ENCODE measurements at places on chromosomes 2 and 18.

DNA sequence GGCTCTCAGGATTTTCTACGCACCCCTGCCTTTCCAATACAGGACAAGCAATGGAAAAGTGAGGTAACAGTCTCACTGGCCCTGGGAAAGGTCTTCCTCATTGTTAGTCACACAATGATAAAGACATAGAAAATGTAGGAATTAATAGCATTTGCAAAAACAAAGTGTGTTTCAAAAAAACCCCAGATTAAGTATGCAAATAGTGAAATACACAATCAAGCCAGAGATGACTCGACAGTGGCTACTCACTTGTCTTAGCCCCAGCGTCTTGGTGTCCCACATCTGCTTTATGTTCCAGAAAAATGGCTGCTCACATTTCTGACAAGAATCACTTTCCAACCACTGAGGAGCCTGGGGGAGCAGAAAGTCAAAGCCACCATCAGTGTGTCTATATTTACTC lies 47.0 kb upstream of the AP1S3 start:
- DNase-seq: no peak

- peak; percentile 45 for DNase-seq
These were observed 251.3 kb downstream of the ANAPC1 start for GRCh38 chr2:111632661-111633060.

- no peak for DNase-seq
These were observed 139.9 kb downstream of the VWC2L start for GRCh38 chr2:214550786-214551185.

- no peak for DNase-seq
These were observed 12.5 kb upstream of the TUBA4A start for GRCh38 chr2:219266232-219266631.

GRCh38 chr2:68839260-68839833 lies 31.9 kb downstream of the BMP10 start:
- DNase-seq: peak; percentile 38

GRCh38 chr2:40628556-40628955 lies 176.7 kb upstream of the SLC8A1 start:
- no peak for DNase-seq

DNA sequence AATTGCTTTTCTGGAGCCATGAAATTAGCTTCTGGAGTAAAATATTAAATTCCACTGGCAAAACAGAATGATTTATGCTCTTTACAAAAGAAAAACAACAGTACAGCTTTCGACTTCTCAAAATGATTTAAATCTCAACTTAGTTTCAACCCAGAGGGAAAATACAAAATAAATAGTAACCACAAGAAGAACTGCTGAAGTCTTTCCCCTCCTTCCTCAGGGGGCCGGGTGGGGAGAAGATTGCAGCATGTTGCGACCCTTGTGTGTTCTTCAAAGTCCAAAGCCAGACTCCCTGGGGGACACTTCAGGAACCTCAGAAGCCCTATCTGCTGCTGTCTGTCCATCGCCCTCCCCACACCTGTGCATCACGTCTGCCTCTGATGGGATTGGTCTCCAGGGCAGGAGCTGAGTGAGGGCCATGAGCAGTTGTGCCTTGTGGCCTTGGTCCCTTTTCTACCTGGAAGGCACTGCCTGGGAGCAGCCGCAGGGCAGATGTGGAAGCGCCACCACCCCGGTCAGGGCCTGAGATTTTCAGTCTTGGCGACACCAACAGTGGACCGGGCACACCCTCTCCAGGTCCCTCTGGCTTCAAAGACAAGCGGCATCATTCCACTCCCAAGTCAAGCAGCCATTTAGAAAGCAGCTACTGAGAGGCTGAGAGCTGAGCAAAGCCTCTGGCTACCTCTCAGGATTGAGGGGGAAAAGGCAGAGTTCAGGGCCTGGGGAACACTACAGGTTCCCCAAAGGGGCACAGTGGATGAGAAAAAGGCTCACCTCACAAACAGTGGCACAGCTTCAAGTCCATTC lies 210.1 kb upstream of the RAB6C start:
- DNase-seq: no peak

DNA sequence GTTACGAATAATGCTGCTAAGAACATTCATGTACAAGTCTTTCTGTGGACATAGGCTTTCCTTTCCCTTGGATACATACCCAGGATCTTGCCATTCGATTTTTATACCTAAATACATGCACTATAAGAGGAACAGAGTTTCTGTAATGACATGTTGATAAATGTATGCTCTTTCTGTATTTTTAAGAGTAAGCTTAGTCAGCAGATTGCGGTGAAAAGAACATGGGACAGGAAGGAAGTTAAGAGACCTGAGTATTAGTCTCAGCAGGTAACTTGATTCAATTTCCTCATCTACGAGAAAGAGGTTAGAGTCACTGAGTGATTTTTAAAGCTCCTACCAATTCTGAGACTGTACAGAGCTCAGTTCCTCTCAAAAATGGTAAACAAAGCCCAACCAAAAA lies 2.6 kb upstream of the TLK1 start:
- no peak for DNase-seq

- DNase-seq: no peak
These were observed 81.0 kb downstream of the ZNF236 start for GRCh38 chr18:76903386-76903785.

DNA sequence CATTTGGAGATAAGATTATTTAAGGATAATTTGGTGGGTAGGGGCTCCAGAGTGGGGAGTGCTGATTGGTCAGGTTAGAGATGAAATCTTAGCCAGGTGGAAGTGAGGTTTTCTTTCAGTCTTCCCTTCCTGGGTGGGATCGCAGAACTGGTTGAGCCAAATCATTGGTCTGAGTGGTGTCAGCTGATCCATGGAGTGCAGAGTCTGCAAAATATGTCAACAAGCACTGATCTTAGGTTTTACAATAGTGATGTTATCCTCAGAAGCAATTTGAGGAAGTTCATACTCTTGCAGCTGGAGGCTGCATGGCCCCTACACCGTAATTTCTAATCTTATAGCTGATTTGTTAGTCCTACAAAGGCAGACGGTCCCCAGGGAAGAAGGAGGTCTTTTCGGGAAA lies 1483.4 kb upstream of the ZEB2 start:
- DNase-seq: no peak

DNA sequence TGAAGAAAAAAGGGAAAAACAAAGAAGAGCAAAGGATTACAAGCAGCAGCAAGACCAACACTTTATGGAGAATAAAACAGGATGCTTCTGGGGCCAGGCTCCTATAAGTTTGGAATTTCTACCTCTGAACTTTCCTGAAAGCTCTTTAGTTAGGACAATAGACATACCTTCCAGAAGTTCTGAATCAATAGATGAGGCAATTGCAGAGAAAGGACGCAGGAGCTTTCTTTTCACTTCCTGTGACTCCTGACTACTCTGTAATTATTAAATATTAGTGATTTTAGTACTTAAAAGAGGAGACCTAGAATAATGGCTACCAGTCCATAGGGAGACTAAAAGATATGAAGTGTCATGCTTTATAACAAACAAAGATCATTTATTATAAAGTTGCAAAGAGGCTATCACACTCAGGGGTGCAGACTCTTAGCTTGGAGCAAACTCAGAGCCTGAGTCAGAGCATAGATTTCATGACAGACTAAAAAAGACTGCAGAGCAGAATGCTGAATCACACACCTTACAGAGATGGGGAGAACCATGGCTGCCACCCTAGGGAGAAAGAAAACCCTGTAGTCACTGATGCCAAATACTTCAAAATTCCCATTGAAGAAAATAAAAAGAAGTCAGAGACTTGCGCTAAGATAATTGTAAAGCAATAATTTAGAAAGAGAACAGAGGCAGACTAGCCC lies 52.5 kb upstream of the FAM136A start:
- DNase-seq: no peak

DNA sequence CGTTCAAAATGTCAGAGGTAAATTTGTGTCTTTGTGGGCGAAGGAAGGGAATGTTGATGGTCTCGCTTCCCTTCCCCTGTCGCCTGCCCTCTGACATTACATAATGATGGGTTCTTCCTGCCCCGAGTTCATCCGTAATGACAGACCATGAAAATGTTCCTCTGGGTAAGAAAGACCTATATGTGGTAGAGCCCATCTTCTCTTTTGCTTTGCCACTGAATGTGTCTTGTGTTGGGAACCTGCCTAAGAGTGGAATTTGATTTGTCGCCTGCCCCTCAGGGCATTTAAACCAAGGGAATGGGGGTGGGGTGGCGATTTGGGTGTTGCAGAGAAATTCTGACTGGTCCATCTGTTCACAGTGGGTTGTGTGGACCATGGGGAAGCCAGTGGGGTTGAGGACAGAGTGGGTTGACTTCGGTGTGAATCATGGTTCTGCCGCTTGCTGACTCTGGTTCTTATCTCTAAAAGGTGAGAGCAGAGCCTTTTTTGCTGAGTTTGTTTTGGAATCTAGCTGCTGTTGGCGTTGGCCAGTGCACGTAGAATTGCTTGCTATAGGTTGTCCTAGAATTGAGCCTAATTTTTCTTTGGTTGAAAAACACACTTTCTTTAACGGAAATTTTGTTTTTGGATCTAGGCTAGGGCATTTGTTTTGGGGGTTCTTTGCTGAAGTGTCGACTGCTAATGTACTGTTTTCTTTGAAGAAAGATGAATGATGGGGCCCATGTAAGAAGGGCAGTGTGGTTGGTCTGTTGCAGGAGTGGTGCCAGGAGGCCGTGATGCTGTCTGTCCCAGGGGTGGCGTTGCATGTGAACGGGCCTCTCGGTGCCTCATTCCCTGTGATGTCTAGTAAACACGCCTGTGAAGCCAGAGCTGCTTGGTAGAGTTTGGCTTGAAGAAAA lies 1.3 kb downstream of the INPP4A start:
- peak; percentile 54 for DNase-seq

DNA sequence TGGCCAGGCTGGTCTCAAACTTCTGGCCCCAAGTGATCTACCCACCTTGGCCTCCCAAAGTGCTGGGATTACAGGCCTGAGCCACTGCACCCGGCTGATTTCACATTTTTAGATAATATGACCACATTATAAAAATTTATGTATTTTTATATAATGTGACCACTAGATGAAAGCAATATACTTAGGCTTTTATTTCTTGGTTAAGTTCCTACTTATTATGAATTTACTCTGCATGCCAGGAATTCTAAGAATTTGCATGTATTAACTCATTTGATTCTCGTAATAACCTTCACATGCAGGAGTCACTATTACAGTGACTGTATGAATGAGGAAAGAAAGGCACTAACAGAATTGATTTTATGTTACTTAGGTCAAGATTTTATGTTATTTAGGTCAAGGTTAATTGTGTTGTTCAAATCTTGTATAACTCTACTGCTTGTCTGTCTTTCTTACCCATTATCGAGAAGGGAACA lies 25.6 kb upstream of the CASP8 start:
- DNase-seq: no peak

DNA sequence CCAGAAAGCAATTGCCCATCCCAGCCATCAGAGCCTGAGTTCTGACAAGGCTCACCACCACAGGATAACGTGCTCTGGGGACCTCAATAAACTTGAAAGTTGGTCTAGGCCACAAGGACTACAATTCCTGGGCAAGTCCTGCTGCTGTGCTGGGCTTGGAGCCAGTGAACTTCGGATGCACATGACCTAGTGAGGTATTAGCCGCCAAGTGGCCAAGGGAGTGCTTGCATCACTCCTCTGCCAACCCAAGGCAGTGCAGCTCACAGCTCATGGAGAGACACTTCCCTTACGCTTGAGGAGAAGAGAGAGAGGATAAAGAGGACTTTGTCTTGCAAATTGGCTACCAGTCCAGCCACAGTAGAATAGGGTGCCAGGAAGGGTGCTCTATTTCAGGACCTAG lies 219.6 kb downstream of the MBD2 start:
- no peak for DNase-seq

DNA sequence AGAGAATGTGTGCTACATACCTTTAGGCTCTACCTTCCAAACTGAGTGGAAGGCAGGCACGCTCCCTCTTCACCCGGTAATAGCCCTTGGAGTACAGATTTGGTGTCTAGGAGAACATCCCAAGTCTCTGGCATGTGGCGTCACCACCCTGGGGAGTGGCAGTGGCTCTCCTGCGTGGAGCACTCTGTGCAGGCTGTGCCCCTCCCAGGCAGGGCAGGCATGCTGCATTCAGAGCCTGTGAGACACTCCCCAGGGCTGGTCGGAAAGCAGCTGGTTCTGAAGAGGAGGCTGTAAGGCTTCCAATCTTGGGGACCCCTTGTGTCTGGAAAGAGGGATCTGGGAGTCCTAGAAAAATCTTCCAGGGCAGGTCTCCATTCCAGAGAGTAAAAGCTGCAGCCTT lies 193.3 kb downstream of the ANKRD30B start:
- DNase-seq: no peak

All from activated T-cell treated with anti-CD3 and anti-CD28 coated beads, Interleukin-2, amount 50 U/mL, for 72 hours (primary cell).